Neural progenitor cell (in vitro differentiated cells): ENCODE measurements at places on chromosomes 5 and 9. TPM values are rescaled to one million over a fixed set of nuclear protein-coding genes. Genes with fewer than 3 reads are reported as not detected.

Gene LVRN
- total RNA-seq: 0.41 and 0.53 TPM in 2 replicates

Gene C7
- total RNA-seq: not detected in 2 replicates

- no peaks in the 10 kb centered on the region for H3K36me3 ChIP-seq
- no peak for DNase-seq
- H3K4me3 ChIP-seq: no peak overlapping the region
- no peaks in the 10 kb centered on the region for H3K27me3 ChIP-seq
These were observed 35.4 kb downstream of the FBXO4 start for GRCh38 chr5:41960481-41960880.

Gene EGR1
- 25.1 and 31.3 TPM in 2 replicates for total RNA-seq

Gene IL5
- total RNA-seq: not detected in 2 replicates

DNA sequence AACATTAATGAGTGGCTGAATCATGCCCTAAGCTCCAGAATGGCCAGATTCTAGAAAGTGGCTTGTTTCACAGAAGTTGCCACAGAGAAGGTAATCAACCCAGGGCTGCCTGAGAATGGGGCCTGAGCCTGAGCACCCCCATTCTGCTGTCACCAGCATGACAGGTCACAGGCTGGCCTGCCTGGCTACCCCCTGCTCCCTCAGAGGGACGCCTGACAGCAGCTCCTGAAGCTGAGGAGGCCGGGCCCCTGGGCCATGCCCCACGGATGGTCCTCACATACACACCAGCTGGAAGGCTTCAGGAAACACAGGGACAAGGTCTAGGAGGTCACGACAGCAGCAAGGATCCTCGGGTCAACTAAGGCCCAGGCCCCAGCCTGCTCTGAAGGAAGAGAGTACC lies 3.7 kb downstream of the GABRP start:
- no peak for DNase-seq
- H3K27me3 ChIP-seq: no peaks in the 10 kb centered on the region
- no peaks in the 10 kb centered on the region for H3K36me3 ChIP-seq
- H3K27ac ChIP-seq: no peak overlapping the region
- no peak overlapping the region for H3K4me3 ChIP-seq
- peaks cover 3% of the 10 kb centered on the region for H3K4me1 ChIP-seq

DNA sequence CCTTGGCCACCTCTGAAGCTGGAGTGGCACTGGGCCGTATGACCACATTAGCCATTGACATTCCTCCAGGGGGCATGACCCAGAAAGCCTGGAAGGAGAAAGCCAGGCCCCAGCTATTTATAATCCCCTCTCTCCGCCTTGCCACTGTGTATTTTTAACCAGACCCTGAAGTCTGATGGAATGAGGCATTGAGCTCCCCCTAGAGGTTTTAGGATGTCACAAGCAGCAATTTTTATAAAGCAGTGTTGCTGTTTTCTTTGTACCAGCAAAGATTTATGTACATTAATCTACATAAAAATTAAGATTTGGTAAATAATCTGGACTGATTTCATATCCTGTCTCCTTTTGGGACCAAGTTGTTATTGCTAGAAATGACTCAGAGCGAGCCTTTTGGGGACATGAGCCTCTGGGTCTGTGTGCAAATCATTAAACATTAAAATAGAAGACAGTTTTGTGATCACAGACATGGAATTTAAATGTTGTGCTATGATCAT lies 127.1 kb downstream of the TRIO start:
- no peak overlapping the region for H3K27ac ChIP-seq
- peak; percentile 87 for DNase-seq
- no peaks in the 10 kb centered on the region for H3K36me3 ChIP-seq

DNA sequence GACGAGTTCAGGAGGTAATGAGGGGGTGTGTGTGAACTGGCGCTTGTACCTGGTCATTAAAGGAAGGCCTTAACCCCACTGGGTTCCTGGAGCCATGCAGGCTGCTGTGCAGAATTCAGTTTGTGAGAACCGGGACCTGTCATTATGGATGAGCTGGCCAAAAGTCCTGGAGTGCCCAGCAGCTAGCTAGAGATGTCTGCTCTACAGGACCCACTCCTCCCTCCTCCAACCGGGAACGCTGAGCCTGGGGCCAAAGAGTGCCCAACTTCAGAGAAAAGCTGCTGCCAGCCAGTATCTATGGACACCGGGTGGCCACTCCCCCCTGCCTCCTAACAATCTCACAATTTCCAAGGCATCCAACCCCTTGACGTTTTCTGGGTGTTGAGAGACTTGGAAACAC lies 1.2 kb downstream of the ENTREP1 start:
- H3K27ac ChIP-seq: no peak overlapping the region
- H3K27me3 ChIP-seq: peaks cover 55% of the 10 kb centered on the region
- peak; percentile 9 for DNase-seq
- no peak overlapping the region for H3K4me3 ChIP-seq

Gene TERT
- total RNA-seq: 2.4 and 14.8 TPM in 2 replicates

DNA sequence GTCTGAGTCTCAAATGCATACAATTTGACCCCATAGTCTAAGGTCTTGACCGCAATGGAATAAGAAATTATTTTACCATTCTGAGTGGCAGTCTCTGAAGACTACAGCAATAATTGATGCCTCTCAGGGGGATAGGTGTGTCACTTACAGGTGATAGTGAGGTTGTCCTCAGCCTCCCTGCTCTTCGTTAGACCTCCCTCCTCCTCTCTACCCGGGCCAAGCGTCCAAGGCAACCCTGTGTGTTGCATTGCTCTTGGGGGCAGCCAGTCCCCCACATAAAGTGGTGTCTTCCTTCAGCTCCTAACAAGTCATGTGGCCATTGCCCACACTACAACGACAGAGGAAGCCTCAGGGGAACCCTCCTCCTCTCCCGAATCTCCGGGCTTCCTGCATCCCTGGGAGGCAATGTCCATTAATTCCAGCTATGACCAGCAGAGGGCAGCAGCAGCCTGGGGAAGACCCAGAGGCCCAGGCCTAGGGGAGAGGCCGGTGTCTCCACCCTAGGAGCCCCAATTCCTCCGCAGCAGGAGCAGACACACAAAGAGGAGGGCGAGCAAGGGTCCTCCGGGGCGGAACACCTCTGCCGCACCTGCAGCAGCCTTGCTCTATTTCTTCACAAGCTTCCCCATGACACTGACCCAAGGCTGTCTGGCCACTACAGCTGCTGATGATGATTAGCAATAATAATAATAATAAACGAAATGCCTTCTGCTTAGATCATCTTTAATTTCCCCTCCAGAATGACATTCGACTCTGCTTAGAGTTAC lies 134.8 kb downstream of the KCNIP1 start:
- peaks cover 10% of the 10 kb centered on the region for H3K4me1 ChIP-seq
- DNase-seq: peak; percentile 87
- no peak overlapping the region for H3K4me3 ChIP-seq
- H3K36me3 ChIP-seq: no peaks in the 10 kb centered on the region

- no peak overlapping the region for H3K4me3 ChIP-seq
- H3K36me3 ChIP-seq: no peaks in the 10 kb centered on the region
- no peak overlapping the region for H3K27ac ChIP-seq
- no peaks in the 10 kb centered on the region for H3K27me3 ChIP-seq
- no peak for DNase-seq
- H3K4me1 ChIP-seq: peaks cover 14% of the 10 kb centered on the region
These were observed 588.9 kb downstream of the NR2F1-AS1 start for GRCh38 chr5:92992073-92992472.

- no peak overlapping the region for H3K4me3 ChIP-seq
- no peak for DNase-seq
- H3K36me3 ChIP-seq: no peaks in the 10 kb centered on the region
- H3K27ac ChIP-seq: no peak overlapping the region
- H3K4me1 ChIP-seq: no peaks in the 10 kb centered on the region
These were observed 22.4 kb upstream of the IRX4 start for GRCh38 chr5:1905108-1905507.

DNA sequence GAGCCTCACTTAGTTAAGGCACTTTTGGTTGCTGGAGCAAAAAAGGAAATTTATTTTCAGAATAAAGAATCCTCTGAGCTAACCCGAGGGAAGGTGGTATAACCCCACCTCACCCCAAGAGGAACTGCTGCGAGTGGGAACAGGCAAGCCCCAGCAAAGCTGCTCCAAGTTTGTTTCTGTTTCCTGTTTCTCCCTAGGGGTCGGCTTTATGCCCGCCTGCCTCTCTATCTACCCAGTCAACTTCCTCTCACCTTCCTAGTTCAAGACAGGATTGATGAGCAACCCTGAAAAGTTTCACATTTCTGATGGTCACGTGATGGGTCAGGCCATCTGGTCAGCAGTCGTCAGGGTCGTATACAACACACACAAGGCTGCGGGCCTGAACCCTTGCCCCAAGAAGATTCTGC lies 31.1 kb downstream of the TRIO start:
- H3K4me1 ChIP-seq: peaks cover 58% of the 10 kb centered on the region
- no peaks in the 10 kb centered on the region for H3K27me3 ChIP-seq
- H3K27ac ChIP-seq: no peak overlapping the region
- DNase-seq: no peak
- H3K4me3 ChIP-seq: no peak overlapping the region

- no peak for DNase-seq
- H3K4me3 ChIP-seq: no peak overlapping the region
- no peaks in the 10 kb centered on the region for H3K4me1 ChIP-seq
- H3K27me3 ChIP-seq: no peaks in the 10 kb centered on the region
- H3K27ac ChIP-seq: no peak overlapping the region
- H3K36me3 ChIP-seq: no peaks in the 10 kb centered on the region
These were observed 154.2 kb downstream of the DOCK2 start for GRCh38 chr5:169791251-169791650.

DNA sequence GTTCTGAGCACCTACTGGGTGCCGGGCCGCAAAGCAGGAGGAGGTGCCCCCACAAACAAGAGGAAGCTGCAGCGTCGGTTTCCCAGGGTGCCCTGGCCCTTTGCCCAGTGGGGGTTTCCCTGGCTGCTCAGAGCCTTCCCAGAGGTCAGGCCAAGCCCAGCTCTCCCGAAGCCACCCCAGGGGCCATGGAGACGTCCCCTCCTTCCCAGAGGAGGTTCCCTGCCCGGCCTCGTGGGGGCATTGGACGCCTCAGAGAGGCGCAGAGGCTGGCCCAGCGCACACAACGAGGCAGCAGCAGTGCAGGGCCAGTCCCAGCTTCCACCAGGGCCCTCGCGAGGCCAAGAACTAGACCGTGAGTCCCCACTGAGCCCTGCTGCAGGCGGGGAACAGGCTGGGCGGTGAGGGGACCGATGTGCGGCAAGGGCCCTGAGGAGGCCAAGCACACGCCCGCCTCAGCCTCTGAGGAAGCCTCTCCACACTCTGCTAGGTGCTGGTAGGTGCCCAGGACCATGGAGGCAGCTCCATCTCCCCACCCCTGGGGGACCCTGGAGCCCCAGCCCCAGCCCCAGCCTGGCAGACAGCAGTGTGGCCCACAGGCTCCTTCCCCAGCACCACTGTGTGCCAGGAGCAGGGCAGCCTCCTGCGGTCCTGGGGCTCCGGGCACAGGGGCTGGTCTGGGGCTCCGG lies 7.0 kb downstream of the DIPK1B start:
- H3K27ac ChIP-seq: peak overlapping the region; percentile 29
- no peak overlapping the region for H3K4me3 ChIP-seq
- no peaks in the 10 kb centered on the region for H3K27me3 ChIP-seq

DNA sequence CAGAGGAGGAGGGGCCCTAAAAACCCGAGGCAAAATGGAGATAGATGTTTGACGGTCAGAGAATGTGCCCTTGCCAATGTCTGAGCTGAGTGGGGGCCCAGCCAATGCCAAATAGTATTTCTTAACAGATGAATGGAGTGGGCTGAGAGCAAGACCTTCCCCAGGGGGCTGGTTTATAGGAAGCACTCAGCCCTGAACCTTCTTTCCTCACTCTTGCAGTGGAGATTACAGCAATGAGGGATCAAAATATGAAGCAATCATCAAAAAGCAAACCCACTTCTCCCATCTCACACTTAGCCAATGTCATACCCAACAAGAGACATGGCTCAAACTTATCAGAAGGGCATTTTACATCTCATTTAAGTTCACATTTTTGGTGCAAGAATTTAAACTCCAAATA lies 350.3 kb downstream of the GADD45G start:
- H3K4me3 ChIP-seq: no peak overlapping the region
- no peaks in the 10 kb centered on the region for H3K4me1 ChIP-seq
- no peak for DNase-seq
- H3K27me3 ChIP-seq: no peaks in the 10 kb centered on the region
- no peaks in the 10 kb centered on the region for H3K36me3 ChIP-seq

GRCh38 chr5:95447961-95448360 lies 56.8 kb downstream of the FAM81B start:
- no peaks in the 10 kb centered on the region for H3K4me1 ChIP-seq
- H3K27ac ChIP-seq: no peak overlapping the region
- no peaks in the 10 kb centered on the region for H3K36me3 ChIP-seq
- no peaks in the 10 kb centered on the region for H3K27me3 ChIP-seq
- H3K4me3 ChIP-seq: no peak overlapping the region
- DNase-seq: no peak

- DNase-seq: no peak
- no peaks in the 10 kb centered on the region for H3K27me3 ChIP-seq
- H3K27ac ChIP-seq: no peak overlapping the region
- no peaks in the 10 kb centered on the region for H3K36me3 ChIP-seq
- no peaks in the 10 kb centered on the region for H3K4me1 ChIP-seq
These were observed 119.3 kb downstream of the GALNT10 start for GRCh38 chr5:154309805-154310204.

DNA sequence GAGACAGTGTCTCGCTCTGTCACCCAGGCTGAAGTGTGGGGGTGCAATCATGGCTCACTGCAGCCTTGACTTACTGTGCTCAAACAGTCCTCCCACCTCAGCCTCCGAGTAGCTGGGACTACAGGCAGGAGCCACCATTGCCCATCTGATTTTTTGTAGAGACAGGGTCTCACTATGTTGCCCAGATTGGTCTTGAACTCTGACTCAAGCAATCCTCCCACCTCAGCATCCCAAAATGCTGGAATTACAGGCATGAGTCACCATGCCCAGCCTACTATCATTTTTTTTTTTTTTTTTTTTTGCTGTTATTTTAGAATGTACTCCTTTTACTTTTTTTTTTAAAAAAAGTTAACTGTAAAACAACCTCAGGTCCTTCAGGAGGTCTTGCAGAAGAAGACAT lies 449.0 kb downstream of the CCDC171 start:
- no peak overlapping the region for H3K4me3 ChIP-seq
- H3K27ac ChIP-seq: no peak overlapping the region
- no peaks in the 10 kb centered on the region for H3K4me1 ChIP-seq

DNA sequence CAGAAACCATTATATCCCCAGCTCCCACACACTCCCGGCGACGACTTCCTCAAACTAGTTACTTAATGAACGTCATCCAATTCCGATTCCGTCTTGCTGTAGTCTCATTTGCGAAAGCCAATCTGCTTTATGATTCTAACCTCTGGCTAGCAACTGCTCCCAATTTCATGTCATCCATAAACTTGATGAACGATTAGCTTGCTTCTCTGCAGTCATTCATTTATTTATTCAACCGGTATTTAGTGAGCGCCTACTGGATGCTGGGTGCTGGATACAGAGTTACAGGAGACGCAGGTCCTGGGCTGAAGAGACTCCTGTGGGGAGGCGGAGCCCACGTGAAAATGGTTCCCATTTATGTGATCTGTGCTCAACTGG lies 46.2 kb downstream of the TSPAN17 start:
- no peak overlapping the region for H3K27ac ChIP-seq
- no peaks in the 10 kb centered on the region for H3K36me3 ChIP-seq
- H3K4me3 ChIP-seq: no peak overlapping the region
- DNase-seq: no peak
